ENCODE measurements at places on chromosomes 2 and 18.

DNA sequence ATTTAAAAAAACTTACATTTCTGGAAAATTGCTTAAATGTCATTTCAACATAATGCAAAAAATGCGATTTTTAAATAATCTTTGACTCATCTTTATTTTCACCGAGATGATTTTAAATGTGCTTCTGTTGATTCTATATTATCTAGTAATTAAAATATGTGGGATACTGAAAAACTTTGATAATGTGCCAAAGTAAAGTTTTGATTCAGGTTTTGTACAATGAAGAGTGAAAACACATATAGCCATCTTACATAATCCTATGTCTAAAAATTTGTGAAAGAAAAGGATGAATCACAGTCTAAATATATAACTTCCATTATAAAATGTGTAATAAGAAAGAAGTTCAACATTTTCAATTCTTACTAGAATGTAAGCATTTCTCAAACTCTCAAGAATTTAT, 204.3 kb upstream of the ZC3H15 start:
- H3K36me3 ChIP-seq = no peaks in the 10 kb centered on the region
- H3K4me1 ChIP-seq = no peaks in the 10 kb centered on the region
- H3K27me3 ChIP-seq = no peaks in the 10 kb centered on the region
- no peak for DNase-seq
- H3K4me3 ChIP-seq = no peak overlapping the region
- no peak overlapping the region for H3K27ac ChIP-seq

GRCh38 chr2:12014088-12014960, 267.9 kb downstream of the LPIN1 start:
- H3K27me3 ChIP-seq = no peaks in the 10 kb centered on the region
- DNase-seq = no peak
- no peak overlapping the region for H3K4me3 ChIP-seq

DNA sequence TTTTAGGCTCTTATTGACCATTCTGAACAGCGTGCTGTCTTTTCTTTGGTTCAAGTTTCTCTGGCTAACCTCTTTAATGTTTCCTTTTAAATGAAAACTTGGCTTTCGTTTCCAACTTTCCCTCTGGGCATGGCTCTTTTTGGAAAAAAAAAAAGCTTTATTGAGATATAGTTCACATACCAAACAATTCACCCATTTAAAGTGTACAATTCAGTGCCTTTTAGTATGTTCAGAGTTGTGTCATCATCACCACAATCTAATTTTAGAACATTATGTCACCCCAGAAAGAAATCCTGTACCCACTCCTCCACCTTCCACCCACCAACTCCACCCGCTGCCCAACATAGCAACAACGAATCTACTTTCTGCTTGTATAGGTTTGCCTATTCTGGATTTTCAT, 322.4 kb downstream of the ADCYAP1 start:
- no peaks in the 10 kb centered on the region for H3K27me3 ChIP-seq
- H3K36me3 ChIP-seq = no peaks in the 10 kb centered on the region
- no peaks in the 10 kb centered on the region for H3K4me1 ChIP-seq
- H3K4me3 ChIP-seq = no peak overlapping the region

DNA sequence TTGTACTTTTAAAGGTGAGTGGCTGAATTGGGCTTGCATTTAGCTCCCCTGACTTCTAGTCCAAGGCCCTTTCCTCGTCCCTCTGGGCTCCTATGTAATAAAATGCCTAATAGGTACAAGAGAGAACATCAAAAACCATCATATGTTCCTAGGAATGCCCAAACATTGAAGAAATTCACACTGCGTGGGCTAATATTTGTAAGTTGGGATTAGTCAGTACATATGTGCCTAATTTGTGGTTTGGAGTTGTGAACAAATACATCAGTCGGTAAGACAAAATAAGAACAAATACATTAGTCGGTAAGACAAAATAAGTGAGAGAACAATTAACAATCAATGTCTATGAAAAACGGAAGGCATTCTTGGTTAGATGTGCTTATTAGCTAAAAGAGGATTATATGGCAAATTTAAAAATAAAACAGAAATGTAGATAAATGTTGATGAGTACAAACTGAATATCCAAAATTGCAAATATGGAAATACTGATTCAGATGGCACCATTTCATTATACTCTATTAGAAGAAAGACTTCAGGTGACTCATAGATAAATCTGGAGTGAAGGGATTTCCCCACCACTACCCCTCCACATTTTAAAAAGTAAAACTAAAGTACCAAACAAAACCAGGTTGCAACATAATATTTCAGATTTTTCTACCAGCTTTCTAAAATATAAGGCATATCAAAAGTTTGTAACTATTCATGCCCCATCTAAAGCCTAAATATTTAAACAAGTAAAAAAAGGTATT, 325.4 kb downstream of the ZEB2 start:
- no peaks in the 10 kb centered on the region for H3K4me1 ChIP-seq
- H3K27me3 ChIP-seq = no peaks in the 10 kb centered on the region
- no peaks in the 10 kb centered on the region for H3K36me3 ChIP-seq
- H3K4me3 ChIP-seq = no peak overlapping the region
- H3K27ac ChIP-seq = no peak overlapping the region

GRCh38 chr2:98084151-98084868, 2.7 kb upstream of the VWA3B start:
- no peak overlapping the region for H3K27ac ChIP-seq
- peaks cover 56% of the 10 kb centered on the region for H3K27me3 ChIP-seq
- no peaks in the 10 kb centered on the region for H3K36me3 ChIP-seq

GRCh38 chr2:189552991-189553404, 27.6 kb downstream of the SLC40A1 start:
- H3K27ac ChIP-seq = no peak overlapping the region
- H3K4me3 ChIP-seq = no peak overlapping the region
- DNase-seq = no peak
- no peaks in the 10 kb centered on the region for H3K36me3 ChIP-seq
- no peaks in the 10 kb centered on the region for H3K27me3 ChIP-seq

- peaks cover 4% of the 10 kb centered on the region for H3K27me3 ChIP-seq
- H3K4me1 ChIP-seq = no peaks in the 10 kb centered on the region
- no peak overlapping the region for H3K4me3 ChIP-seq
- no peak for DNase-seq
Measured at GRCh38 chr2:200662727-200663126, 76.9 kb downstream of the AOX1 start.

DNA sequence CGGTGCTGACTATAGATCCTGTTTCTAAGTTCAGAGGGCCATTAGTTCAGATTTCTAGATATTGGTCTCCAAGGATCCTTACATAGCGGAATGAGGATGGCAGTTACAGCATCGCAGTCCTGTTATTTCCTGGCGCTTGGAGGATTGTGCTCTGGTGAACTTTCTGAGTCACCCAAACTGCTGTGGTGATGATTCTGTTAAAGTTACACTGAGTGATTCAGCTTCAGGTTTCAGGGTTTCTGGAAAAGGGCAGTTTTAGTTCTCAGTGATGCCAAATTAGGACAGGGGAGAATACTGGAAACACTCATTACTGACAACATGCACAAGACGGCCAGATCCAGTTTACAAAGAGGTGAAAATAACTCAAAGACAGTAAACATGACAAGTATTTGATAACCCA, 52.1 kb upstream of the ANKRD62 start:
- H3K27me3 ChIP-seq = peaks cover 6% of the 10 kb centered on the region
- no peak overlapping the region for H3K27ac ChIP-seq
- DNase-seq = no peak
- H3K4me3 ChIP-seq = no peak overlapping the region
- no peaks in the 10 kb centered on the region for H3K36me3 ChIP-seq
- H3K4me1 ChIP-seq = peaks cover 13% of the 10 kb centered on the region

DNA sequence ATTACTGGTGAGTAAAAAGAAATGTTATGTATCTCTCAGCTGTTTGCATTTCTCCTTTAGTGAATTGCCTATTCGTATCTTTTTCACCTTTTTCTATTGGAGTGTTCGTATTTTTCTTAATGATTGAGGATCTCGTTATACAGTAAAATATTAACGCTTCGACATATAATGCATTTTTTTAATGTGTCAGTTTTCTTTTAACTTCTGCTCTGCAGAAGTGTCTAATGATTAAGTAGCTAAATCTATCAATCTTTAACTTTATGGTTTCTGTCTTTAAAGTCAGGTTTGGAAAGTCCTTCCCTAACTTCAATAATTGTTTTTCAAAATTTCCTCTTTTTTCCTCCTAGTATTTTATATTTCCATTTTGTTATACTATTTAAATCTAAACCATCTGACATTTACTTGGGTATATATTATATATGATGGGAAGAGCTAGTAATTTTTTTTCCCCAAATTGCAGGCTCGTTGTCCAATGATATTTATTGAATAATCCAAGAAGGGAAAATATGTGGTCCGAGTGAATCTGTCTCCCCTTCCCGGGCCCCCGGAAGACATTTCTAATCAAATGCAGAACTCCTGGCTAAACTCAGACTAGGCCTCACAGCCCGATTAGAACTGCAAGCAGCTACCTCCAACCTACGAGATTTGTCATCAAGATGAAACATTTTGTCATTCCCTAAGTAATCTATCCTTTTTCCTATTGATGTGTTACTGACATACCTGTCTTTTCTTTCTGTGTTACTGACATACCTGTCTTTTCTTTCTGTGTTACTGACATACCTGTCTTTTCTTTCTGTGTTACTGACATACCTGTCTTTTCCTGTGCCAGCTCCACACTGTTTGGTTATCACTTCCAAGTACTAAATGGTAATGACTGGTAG, 17.2 kb downstream of the PCBP1 start:
- H3K4me3 ChIP-seq = peak overlapping the region; percentile 18
- H3K36me3 ChIP-seq = no peaks in the 10 kb centered on the region
- peaks cover 41% of the 10 kb centered on the region for H3K4me1 ChIP-seq
- DNase-seq = peak; percentile 51
- H3K27me3 ChIP-seq = no peaks in the 10 kb centered on the region

DNA sequence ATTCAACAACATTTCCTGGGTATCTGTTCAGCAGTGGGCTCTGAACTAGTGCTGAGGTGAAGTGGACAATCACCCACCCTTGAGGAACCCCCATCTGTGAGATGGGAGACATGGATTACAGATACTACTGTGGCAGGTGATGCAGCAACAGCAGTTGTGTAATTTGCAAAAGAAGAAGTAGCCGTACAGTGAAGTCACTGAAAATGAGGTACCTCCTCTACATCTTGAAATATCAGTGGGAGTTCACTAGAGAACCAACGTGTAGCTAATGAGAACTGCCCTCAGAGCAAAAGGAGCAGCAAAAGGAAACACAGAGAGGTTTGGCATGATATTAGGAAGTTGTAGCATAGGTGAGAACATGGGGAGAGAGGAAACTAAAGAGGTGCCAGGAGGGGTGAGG, 41.3 kb downstream of the VSNL1 start:
- no peaks in the 10 kb centered on the region for H3K36me3 ChIP-seq
- no peaks in the 10 kb centered on the region for H3K4me1 ChIP-seq
- no peaks in the 10 kb centered on the region for H3K27me3 ChIP-seq
- DNase-seq = no peak
- no peak overlapping the region for H3K4me3 ChIP-seq

- H3K27ac ChIP-seq = no peak overlapping the region
- DNase-seq = no peak
- H3K27me3 ChIP-seq = no peaks in the 10 kb centered on the region
- H3K4me3 ChIP-seq = no peak overlapping the region
- H3K36me3 ChIP-seq = no peaks in the 10 kb centered on the region
Measured at GRCh38 chr2:29808321-29808720, 113.1 kb downstream of the ALK start.

- no peak overlapping the region for H3K27ac ChIP-seq
- no peak overlapping the region for H3K4me3 ChIP-seq
- peaks cover 6% of the 10 kb centered on the region for H3K27me3 ChIP-seq
- peaks cover 19% of the 10 kb centered on the region for H3K4me1 ChIP-seq
- H3K36me3 ChIP-seq = no peaks in the 10 kb centered on the region
- DNase-seq = no peak
Measured at GRCh38 chr2:240644859-240645301, 19.6 kb downstream of the GPR35 start.

DNA sequence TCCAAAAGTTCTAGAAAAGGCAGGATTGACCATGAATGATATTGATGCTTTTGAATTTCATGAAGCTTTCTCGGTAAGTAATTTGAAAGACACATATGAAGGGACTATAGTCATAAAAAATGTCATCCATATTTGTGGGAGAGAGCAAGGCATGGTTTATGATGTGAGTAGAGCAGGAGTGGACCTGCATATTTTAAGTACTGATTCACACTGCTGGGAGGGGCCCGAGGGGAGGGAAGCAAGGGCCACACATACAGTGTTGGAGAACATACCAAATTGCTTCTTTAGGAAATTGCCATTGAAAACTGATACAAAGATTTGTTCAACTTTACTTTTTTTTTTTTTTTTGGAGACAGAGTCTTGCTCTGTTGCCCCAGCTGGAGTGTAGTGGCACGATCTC, 39.4 kb downstream of the HADHB start:
- H3K4me1 ChIP-seq = no peaks in the 10 kb centered on the region
- peaks cover 61% of the 10 kb centered on the region for H3K36me3 ChIP-seq
- no peak for DNase-seq
- H3K27me3 ChIP-seq = no peaks in the 10 kb centered on the region
- no peak overlapping the region for H3K27ac ChIP-seq

- no peaks in the 10 kb centered on the region for H3K27me3 ChIP-seq
- DNase-seq = no peak
- H3K4me1 ChIP-seq = no peaks in the 10 kb centered on the region
- H3K36me3 ChIP-seq = no peaks in the 10 kb centered on the region
- H3K27ac ChIP-seq = no peak overlapping the region
Measured at GRCh38 chr2:227761740-227762476, 16.2 kb downstream of the SCYGR8 start.

- H3K36me3 ChIP-seq = no peaks in the 10 kb centered on the region
- H3K4me3 ChIP-seq = no peak overlapping the region
- no peaks in the 10 kb centered on the region for H3K27me3 ChIP-seq
Measured at GRCh38 chr2:73109431-73110167, 3.1 kb downstream of the RAB11FIP5 start.

GRCh38 chr2:61157371-61158003, 4.5 kb upstream of the C2orf74 start:
- H3K36me3 ChIP-seq = peaks cover 4% of the 10 kb centered on the region
- no peak overlapping the region for H3K4me3 ChIP-seq
- H3K27ac ChIP-seq = no peak overlapping the region
- no peaks in the 10 kb centered on the region for H3K4me1 ChIP-seq

DNA sequence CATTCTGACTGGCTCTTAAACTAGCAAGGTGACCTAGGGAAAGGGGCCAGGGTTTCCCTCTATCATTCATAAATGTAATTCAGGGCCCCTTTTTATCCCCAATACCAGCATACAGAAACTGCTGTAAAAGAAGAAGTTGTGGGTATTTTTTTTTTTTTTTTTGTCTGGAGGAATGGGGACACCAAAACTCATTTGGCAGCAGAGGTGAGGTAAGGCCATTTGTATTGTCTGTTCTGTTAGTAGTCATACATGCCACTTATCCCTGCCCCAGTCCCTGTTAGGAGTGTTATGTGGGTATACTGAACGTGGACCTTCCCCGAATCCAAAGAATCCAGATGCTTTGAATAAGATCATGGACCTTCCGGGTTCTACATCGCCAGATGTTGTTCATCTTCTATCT, 1.7 kb downstream of the SEPTIN2 start:
- peaks cover 58% of the 10 kb centered on the region for H3K4me1 ChIP-seq
- no peaks in the 10 kb centered on the region for H3K27me3 ChIP-seq
- H3K4me3 ChIP-seq = peak overlapping the region; percentile 88
- H3K36me3 ChIP-seq = peaks cover 9% of the 10 kb centered on the region

GRCh38 chr2:174951745-174952144, 53.4 kb downstream of the CHN1 start:
- no peak for DNase-seq
- H3K4me1 ChIP-seq = no peaks in the 10 kb centered on the region
- H3K27me3 ChIP-seq = no peaks in the 10 kb centered on the region
- no peak overlapping the region for H3K4me3 ChIP-seq
- H3K27ac ChIP-seq = no peak overlapping the region
- no peaks in the 10 kb centered on the region for H3K36me3 ChIP-seq

GRCh38 chr2:240458044-240458899, 22.8 kb downstream of the GPC1 start:
- H3K27ac ChIP-seq = no peak overlapping the region
- peaks cover 33% of the 10 kb centered on the region for H3K27me3 ChIP-seq
- peaks cover 14% of the 10 kb centered on the region for H3K4me1 ChIP-seq
- DNase-seq = no peak
- H3K4me3 ChIP-seq = no peak overlapping the region
- no peaks in the 10 kb centered on the region for H3K36me3 ChIP-seq

Measured in CD4-positive, alpha-beta T cell (primary cell).